ENCODE measurements at places on chromosomes 13 and 19.

DNA sequence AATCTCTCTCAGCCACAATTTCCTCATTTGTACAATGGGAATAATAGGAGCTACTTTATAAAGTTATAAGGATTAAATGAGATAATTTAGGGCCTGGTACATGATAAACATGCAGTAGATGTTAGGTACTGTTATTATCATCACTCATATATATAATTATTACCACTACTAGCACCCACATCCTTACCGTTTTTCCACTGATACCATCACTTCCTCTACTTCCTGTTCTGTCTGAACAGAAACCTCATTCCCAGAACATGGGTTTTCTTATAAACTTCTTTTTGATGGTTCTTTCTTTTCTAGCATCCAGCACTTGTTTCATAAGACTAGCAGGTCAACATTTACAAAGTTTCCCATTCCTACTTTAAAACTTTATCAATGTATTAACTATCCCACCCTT is 6.3 kb downstream of the CDADC1 start:
- no peak for DNase-seq

- DNase-seq: no peak
Measured at GRCh38 chr19:51123802-51124201, 904 bp upstream of the SIGLEC9 start.

GRCh38 chr13:43326100-43326499 is 302.7 kb downstream of the DNAJC15 start:
- DNase-seq: no peak

GRCh38 chr19:12331211-12331941 is 2.1 kb downstream of the ZNF563 start:
- DNase-seq: no peak

DNA sequence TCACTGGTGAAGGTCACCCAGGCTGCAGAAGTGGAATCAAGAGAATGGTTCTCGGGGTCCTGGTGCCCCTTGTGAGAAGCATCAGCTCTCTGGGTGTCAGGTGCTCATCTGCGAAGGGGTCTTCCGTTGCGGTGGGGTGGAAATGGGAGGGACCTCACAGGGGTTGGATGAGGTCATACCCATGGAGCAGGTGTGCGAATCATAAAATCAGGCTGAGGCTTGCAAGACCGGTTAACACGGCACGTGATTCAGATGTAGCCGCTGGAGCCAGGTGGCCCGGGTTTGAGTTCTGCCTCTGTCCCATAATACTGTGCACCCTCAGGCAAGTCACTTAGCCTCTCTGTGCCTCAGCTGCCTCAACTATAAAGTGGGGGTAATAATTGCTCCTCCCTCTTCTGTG is 3.9 kb upstream of the KLK15 start:
- no peak for DNase-seq

DNA sequence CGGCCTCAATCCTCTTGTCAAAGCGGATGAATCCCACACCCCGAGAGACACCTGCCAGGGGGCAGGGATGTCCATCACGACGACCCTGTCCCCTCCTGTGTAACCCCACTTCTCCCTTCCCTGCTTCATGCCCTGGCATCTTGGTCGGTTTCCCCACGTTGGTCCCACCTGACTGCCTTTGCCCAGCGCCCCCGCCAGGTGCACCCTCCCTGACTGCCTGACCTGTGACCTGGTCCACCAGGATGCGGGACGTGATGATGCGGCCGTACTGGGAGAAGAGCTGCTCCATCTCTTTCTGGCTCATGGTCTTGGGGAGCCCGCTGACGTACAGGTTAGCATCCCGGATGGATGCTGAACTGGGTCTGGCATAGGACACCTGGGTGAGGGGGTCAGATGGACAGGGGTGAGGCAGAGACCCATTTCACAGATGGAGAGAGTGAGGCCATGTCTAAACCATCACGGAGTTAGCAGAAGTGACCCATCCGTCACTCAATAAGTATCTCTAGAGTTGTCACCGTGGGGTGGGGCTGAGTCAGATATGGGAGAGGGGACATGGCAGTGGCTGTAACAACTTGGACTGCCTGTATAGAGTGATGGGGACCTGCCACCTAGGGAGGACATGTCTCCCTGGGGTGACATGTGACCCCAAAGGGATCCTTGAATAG is 22.5 kb downstream of the ELAVL3 start:
- no peak for DNase-seq

DNA sequence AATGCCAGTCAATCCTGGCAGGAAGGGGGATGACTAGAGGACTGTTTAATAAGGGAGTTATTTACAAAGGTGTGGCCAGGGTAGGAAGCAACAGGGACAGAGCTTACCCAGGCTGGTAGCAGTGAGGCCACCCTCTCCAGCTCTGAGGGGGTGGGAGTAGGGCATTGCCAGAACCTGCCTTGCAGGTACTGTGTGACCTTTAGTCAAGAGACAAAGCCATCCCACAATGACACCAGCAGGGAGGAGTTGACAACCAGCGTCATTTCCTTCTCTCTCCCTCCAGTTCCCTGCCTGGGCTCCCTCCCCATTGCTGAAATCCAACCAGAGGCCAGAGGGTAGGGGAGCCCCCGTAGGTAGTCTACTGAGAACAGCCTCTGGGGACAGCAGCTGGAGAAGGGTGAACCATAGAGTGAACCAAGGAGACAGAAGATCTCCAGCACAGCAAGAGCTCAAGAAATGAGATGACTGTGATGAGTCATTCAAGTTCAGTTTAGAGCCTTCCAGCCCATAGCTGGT is 33.3 kb upstream of the SPATA13 start:
- DNase-seq: no peak

DNA sequence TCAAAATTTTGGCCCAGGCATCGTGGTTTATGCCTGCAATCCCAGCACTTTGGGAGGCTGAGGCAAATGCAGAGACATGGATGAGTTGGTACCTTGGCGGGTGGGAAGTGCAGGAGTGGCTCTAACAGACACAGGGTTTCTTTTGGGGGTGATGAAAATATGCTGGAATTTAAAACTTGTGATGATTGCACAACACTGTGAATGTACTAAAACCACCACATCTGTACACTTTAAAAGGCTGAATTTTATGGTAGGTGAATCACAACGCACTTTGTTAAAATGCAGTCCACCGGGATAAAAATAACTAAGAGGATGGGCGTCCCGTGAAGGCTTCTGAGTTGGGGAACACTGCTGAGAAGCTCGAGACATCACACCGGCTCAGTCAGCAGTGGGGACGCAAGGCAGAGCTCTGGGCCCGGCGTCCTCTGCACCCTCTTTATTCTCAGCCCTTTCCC is 47.1 kb downstream of the MLLT1 start:
- no peak for DNase-seq

GRCh38 chr13:42741914-42742313 is 39.5 kb upstream of the FAM216B start:
- DNase-seq: no peak

GRCh38 chr13:30257468-30258099 is 49.8 kb downstream of the KATNAL1 start:
- DNase-seq: no peak
